A549 treated with RU486 at 1 μM for 4 hours (cell line): ENCODE measurements at places on chromosomes 2 and 18. TPM values are rescaled to one million over a fixed set of nuclear protein-coding genes. Genes with fewer than 3 reads are reported as not detected.

Gene RIT2
- not detected in 5 replicates for total RNA-seq

Gene SELENOI
- 11.8 to 21.5 TPM (median 21.0 TPM) in 5 replicates for total RNA-seq

Gene HJURP
- 76.2 to 89.5 TPM (median 80.6 TPM) in 5 replicates for total RNA-seq

Gene SLC4A3
- 1.7 to 3.4 TPM (median 2.3 TPM) in 5 replicates for total RNA-seq

Gene MEIS1
- 1.7 to 3.8 TPM (median 2.0 TPM) in 5 replicates for total RNA-seq

Gene MAP2
- total RNA-seq = 0.40 to 0.80 TPM (median 0.44 TPM) in 5 replicates

Gene ANKRD30B
- not detected in 5 replicates for total RNA-seq

Gene CEP68
- 10.0 to 11.7 TPM (median 10.9 TPM) in 5 replicates for total RNA-seq

Gene CLIP4
- total RNA-seq = 18.2 to 28.6 TPM (median 24.8 TPM) in 5 replicates

Gene TMEM17
- 3.3 to 5.7 TPM (median 5.4 TPM) in 5 replicates for total RNA-seq

Gene RAPGEF4
- total RNA-seq = 0.11 to 0.23 TPM (median 0.12 TPM) in 5 replicates

Gene SPC25
- 9.7 to 21.8 TPM (median 19.9 TPM) in 5 replicates for total RNA-seq

Gene ELP2
- 32.6 to 44.4 TPM (median 36.5 TPM) in 5 replicates for total RNA-seq

Gene RAB6C
- not detected in 5 replicates for total RNA-seq

Gene RSAD2
- total RNA-seq = 0.16 to 0.67 TPM (median 0.26 TPM) in 5 replicates

Gene TDRD15
- not detected in 5 replicates for total RNA-seq

Gene MROH2A
- 0.18 to 0.31 TPM (median 0.24 TPM) in 4 of 5 replicates, not detected in the other for total RNA-seq

Gene LYG2
- total RNA-seq = 0.17 TPM in 1 of 5 replicates, not detected in the others

Gene PPM1G
- total RNA-seq = 171 to 187 TPM (median 176 TPM) in 5 replicates

Gene CMPK2
- total RNA-seq = 0.72 to 1.5 TPM (median 0.96 TPM) in 5 replicates

Gene SPP2
- total RNA-seq = not detected in 5 replicates

Gene BMP10
- not detected in 5 replicates for total RNA-seq

Gene VWA3B
- 0.51 to 0.77 TPM (median 0.62 TPM) in 3 of 5 replicates, not detected in the others for total RNA-seq

Gene MAT2A
- 412 to 487 TPM (median 481 TPM) in 5 replicates for total RNA-seq

Gene MC4R
- not detected in 5 replicates for total RNA-seq

Gene PRKRA
- total RNA-seq = 23.7 to 34.3 TPM (median 30.3 TPM) in 5 replicates

Gene CNGA3
- total RNA-seq = 0.02 to 0.06 TPM in 2 of 5 replicates, not detected in the others

Gene TSHZ1
- 4.7 to 6.9 TPM (median 6.2 TPM) in 5 replicates for total RNA-seq

Gene SPHKAP
- total RNA-seq = not detected in 5 replicates

Gene LYPD6
- 0.03 to 0.07 TPM (median 0.06 TPM) in 4 of 5 replicates, not detected in the other for total RNA-seq

Gene CRACDL
- 0.32 to 1.4 TPM (median 0.52 TPM) in 5 replicates for total RNA-seq

Gene CDH19
- total RNA-seq = 0.63 to 1.8 TPM (median 1.2 TPM) in 5 replicates

Gene TSGA10
- 3.5 to 9.8 TPM (median 3.9 TPM) in 5 replicates for total RNA-seq

Gene DCDC2C
- 0.24 to 0.54 TPM (median 0.30 TPM) in 5 replicates for total RNA-seq

Gene ITPRIPL1
- not detected in 5 replicates for total RNA-seq

Gene SERPINB13
- total RNA-seq = not detected in 5 replicates

Gene ERBB4
- total RNA-seq = not detected in 5 replicates

Gene ABCG5
- not detected in 5 replicates for total RNA-seq

Gene KCNK3
- 1.0 to 2.1 TPM (median 1.7 TPM) in 5 replicates for total RNA-seq

Gene IRS1
- 11.5 to 17.3 TPM (median 15.6 TPM) in 5 replicates for total RNA-seq

Gene REEP1
- total RNA-seq = 0.55 to 0.62 TPM (median 0.61 TPM) in 5 replicates

Gene C2orf15
- 0.42 to 0.64 TPM (median 0.50 TPM) in 4 of 5 replicates, not detected in the other for total RNA-seq

Gene IHH
- total RNA-seq = 0.09 to 0.13 TPM (median 0.11 TPM) in 4 of 5 replicates, not detected in the other

Gene COX7A2L
- 136 to 193 TPM (median 157 TPM) in 5 replicates for total RNA-seq

Gene PRSS56
- 0.14 to 0.27 TPM (median 0.22 TPM) in 4 of 5 replicates, not detected in the other for total RNA-seq

Gene OTOS
- not detected in 5 replicates for total RNA-seq

Gene GRB14
- total RNA-seq = 3.5 to 6.5 TPM (median 5.2 TPM) in 5 replicates

Gene GFPT1
- 19.2 to 30.0 TPM (median 26.7 TPM) in 5 replicates for total RNA-seq

Gene RNF181
- 183 to 198 TPM (median 189 TPM) in 5 replicates for total RNA-seq

Gene PSMG2
- 61.8 to 77.4 TPM (median 73.6 TPM) in 5 replicates for total RNA-seq

Gene APCDD1
- total RNA-seq = not detected in 5 replicates

Gene SMYD1
- total RNA-seq = not detected in 5 replicates
